Ascending aorta (tissue), 2 donors: ENCODE measurements at places on chromosomes 3 and 15.

GRCh38 chr3:132788301-132788671 is 66.1 kb upstream of the NPHP3 start:
- no peak for DNase-seq

DNA sequence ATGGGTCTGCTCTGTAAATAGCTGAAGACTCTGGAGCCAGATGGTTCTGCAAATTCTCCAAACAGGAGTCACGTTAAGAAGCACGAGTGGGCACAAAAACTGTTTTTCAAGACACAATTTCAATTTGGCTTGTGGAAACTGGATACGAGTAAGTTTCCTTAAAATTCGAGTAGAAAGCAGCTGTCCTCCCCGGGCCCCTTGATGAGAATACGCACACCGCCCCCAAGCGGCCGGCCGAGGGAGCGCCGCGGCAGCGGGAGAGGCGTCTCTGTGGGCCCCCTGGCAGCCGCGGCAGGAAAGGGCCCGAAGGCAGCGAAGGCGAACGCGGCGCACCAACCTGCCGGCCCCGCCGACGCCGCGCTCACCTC is 778 bp upstream of the THBS1 start:
- peak; percentile 76 for DNase-seq

GRCh38 chr3:69338911-69339310 is 47.0 kb downstream of the FRMD4B start:
- DNase-seq: no peak

- no peak for DNase-seq
Observed at GRCh38 chr15:36843822-36844221, 256.5 kb downstream of the MEIS2 start.

DNA sequence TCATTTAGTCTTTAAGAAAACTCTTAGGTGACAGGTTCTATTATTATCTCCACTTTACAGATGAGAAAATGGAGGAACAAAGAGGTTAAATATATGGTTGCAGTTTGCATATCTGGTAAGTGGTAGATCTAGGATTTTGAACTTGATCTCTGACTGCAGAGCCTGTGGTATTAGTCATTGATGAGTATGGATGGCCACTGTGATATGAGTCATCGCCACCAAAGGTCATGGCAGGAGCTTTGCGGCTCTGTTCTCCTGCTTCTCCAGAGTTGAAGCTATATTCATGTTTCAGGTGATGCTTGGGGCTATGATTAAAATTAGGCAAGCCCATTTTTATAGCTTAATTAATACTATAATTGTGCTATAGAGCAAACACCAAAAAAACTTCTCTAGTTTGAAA is 306.2 kb upstream of the DPPA4 start:
- DNase-seq: no peak

GRCh38 chr3:140131895-140132294 is 196.9 kb downstream of the CLSTN2 start:
- DNase-seq: no peak

- no peak for DNase-seq
Observed at GRCh38 chr15:88985547-88986393, 72.6 kb upstream of the MFGE8 start.

DNA sequence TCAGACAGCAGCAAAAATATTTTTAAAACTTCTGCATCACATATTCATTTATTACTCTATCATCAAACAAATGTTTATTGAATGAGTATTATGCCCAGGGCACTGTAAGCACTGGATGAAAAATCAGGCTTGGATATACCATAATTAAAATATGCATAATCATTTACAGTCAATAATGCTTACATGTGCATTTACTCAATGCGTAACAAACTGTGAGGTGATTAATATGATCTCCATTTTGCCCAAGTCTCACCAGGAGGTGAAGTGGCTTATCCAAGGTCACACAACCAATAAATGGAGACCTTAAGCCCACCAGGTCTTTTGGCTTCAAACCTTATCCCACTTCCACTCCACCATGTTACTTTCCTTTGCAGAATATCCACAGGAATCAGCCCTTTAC is 117.3 kb upstream of the SLC24A5 start:
- DNase-seq: no peak

- no peak for DNase-seq
Observed at GRCh38 chr3:171227359-171227758, 200.8 kb upstream of the SLC2A2 start.

DNA sequence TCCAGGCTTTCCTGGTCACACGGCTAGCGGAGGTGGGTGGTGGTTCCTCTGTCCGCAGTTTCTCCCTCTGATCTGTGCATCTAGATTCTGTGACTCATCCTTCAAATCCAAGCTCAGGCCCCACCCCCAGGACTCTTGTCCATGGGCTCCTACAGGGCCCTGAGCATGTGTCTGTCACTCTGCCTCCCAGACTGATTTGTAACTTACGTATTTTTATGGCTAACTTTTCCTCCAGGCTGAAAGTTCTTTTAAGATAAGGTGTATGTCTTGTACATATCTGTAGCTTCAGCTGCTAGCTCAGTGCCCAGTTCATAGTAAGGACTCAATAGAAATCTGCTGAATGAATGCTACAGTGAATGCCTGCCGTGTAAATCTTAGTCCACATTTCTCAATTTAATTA is 8.0 kb downstream of the ESYT3 start:
- no peak for DNase-seq

DNA sequence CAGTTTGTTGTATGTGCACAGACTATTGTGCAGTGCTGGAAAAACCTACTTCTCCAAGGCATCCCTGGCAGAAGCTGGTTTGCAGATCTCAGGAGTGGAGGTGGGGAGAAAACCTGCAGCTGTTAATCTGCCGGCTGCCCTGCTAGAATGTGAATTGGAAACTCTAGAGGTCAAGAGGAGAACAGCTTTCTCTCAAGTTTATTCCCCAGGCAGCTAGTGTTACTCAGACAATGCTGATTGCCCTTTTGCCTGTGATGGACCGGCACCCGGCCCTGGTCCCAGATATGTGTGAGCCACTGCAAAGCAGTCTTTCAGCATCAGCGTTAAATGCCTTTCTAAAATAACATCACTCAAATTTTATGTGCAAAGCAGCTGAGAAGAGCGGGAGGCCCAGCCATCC is 129.7 kb upstream of the TPM1 start:
- no peak for DNase-seq

DNA sequence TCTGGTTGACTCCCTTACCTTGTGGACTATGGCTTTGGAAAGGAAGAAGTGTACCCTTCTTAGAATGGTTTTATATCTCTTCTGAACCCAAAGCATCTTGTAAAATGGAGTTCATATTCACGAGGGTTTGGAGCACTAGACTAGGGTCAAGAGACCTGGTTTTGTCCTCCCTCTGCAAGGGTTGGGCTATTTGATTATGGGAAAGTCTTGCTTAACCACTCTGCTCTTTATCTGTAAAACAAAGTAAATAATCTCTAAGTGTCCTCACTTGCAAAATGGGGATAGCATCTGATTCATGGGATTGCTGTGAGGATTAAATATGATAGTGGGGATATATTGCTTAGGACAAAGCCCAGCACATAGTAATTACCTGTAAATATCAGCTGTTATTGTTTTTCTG is 17.9 kb upstream of the SLC2A2 start:
- DNase-seq: no peak

DNA sequence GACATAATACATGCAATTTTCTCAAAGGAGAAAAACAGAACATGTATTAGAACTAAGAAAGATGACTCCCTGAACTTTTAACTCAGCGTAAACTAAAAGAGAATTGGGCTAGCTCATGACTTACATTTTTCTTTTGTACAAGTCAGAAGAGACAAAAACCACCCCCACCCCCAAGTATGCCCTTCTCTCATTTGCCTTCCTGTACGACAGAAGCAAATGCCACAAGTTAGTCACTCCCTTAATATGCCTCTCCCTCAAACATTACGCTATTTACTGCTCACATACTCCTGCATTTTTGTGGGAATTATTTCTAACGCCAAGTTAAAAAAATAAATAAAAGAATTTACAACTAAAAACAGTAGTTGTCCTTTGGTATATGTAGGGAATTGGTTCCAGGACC is 22.0 kb downstream of the CPEB1 start:
- DNase-seq: no peak

- no peak for DNase-seq
Observed at GRCh38 chr3:29481969-29482767, 201.3 kb downstream of the RBMS3 start.

DNA sequence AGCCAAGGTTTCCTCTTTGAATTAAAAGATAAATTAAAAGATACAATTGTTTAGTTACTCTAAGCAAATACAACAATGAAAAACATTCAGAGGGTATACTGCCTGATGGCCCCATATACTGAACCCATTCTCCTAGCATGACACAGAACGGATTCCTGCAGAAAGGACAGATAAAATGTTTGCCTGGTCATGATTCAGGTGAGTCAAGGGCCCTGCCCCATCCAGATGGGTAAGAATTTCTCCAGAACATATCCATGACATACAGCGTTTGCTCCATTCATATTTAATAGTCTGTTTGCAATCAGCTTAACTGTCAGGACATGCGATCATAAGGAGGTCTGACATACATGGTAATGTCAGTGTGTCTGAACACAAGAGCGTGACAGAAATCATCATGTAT is 8.6 kb downstream of the TMEM41A start:
- no peak for DNase-seq

DNA sequence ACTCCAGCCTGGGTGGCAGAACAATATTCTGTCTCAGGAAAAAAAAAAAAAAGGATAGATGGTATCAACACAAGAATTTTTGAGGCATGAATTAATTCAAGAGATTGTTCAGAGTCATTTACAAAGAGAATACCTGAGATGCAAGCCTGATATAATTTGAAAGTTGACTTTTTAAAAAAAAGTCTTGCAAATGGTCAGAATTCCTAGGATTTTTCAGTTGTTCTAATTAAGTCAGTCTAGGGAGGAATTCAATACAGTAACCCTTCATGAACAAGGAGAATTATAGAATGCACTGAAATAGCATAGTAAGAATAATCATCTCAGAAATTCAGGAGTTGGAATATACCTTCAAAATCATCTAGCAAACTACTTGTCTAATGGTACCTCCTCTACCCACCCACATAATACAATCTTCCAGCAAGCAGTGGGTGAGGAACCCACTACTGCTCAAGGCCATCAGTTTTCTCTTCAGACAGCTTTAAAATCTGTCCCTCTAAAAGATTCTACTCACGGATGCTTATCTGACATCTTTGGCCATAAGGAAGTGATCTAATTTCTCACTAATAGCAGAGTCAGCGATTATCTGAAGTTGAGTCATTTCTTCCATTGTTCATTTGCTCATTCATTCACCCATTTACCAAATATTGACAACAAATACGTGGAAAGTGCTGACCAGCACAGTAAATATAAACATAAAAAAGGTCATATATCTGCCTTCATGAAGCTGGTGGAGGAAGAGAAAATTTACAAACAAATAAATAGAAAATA is 159.6 kb downstream of the GREM1 start:
- no peak for DNase-seq

- DNase-seq: no peak
Observed at GRCh38 chr3:8385848-8386620, 115.6 kb upstream of the LMCD1 start.

DNA sequence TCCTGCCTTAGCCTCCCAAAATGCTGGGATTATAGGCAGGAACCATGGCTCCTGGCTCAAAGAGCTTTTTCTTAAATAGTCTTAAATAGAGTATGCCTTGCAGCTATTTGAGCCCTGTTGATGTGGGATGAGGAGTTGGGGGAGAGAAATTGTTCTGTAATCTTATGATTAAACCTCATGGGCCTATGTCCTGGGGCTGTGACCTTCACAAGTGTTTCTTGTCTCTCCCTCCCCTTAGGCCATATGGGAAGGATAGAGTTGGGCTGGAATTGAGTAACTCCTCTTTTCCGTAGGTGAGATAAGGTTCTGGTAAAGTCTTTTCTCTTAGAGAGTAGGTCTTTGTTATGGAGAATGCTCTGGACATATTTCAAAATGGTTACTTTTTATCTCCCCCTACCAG is 114.3 kb downstream of the ARNT2 start:
- DNase-seq: no peak

DNA sequence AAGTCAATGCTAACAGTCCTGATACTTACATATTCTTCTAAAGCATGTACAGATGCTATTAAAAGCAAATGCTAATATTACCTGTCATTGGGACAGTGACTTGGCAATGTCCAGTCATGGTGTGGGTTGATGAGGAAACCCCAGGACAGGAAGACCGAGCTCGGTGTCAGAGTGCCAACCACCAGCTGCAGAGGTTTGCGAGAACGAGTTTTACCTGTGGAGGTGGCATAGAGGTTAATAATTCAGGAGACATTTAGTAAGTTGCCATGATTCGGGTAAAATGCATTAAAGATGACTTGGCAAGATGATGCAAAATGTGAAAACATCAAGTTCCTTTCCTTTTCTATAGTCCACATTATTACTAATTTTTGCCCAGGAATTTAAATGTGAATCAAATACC is 94.5 kb downstream of the ABI3BP start:
- DNase-seq: no peak

DNA sequence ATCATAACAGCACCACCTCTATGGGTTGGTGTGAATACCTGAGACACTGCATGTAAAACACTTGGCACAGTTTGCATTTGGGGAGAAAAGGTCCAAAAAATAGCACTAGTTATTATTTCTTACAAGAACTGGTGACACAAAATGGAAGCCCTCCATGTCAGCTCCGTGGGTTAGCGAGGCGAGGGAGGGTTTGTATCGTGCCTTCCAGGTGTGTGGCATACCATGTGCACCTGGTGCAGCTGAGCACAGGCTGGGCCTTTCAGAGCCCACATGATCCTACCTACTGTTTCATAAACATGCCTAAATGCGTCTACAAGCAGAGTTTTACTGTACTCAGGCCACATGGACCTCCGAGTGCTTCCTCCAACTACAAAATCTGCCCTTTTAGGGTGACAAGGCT is 5.6 kb downstream of the CXCR6 start:
- no peak for DNase-seq

DNA sequence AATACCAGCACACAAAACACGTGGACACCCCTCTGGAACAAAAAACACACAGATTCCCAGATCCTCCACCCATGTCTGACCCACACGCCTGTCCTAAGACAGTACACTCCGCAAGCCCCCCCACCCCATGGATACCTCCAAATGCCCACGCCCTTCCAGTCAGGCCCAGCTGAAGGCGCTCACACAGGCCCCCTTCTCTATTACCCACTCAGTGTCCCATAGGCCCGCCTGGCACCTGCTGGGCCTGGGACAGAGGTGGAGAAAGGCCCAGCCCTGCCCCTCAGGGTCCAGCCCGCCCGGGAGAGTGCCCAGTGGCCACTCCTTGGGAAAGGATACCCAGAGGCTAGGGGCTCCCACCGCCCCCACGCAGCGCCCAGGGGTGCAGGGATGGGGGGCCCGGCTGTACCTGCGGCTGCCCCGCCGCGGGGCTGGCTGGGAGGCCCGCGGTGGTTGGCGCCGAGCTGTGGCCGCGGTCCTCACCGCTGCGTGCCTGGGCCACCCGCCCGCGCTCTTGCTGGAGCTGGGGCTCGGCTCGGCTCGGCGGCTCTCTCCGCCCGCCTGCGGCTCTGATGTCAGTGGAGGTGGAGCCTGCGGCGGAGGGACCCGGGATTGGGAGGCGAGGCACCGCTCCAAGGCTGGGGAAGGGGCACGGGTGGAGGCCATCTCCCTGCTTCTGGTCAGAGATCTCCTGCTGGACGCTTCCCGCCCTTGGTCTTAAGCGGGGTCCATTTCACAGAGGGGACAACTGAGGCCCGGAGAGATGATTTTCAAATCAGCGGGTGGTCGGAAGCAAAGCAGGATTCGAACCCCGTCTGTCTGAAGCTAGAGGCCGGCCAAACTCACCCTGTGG is at the start of gene CAMK1:
TSS of gene CAMK1 (minus strand) at position 522 of the 850 bp plus-strand sequence. CDS start 2,198 bp downstream, outside the sequence.
- peak; percentile 43 for DNase-seq
